Globus pallidus (tissue), 1 donor: ENCODE measurements at places on chromosomes 7 and 10.

DNA sequence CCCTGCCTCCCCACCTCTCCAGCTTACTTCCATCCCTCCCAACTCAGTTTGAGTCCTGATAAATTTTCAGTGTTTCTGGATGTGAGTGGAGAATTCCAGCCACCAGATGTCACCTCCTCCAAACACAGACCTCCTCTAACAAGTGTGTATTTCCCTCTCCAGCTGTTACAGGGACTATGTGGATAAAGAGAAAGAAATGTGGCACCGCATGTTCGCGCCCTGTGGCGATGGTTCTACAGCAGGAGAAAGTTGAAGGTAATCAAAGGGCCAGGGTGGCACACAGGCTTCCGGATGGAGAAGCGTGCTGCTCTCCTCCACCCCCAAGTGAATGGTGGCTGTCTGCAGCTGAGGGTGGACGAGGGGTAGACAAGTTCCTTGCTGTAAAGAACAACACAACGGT lies 14.7 kb downstream of the FKBP6 start:
- DNase-seq = peak; percentile 41

DNA sequence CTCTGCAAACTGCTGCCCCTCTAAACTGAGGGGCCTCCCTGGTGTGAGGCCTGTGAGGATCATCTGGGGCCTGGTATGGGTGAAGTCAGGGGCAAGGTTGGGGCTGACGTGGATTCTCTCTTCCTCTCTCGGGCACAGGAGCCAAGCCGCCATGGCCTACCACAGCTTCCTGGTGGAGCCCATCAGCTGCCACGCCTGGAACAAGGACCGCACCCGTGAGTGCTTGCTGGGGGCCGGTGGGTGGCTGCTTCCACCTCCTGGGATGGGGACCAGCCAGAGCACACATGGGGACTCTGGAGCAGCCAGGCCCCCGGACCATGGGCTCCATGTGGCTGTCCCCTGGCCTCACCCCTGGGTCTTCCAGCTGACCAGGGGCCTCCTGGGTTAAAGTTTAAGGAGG lies 11.0 kb downstream of the ARPC1B start:
- DNase-seq = no peak

DNA sequence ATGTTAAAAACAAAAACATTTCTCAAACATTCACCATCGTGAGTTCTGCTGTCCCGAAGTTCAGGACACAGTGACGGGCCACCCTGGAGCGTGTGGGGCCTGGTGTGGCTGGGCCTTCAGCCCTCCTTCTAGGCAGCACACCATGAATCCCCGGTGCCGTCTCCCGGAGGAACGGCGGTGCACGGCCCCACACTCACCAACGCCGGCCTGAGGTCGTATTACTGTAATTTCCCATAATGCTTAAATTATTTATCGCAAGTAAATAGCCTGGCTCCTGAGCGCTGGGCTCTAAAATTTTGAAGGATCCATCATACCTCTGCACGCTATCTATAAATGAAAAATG lies 1.4 kb downstream of the STK32C start:
- DNase-seq = no peak

- no peak for DNase-seq
Measured at GRCh38 chr7:16702441-16702840, 51.1 kb upstream of the TSPAN13 start.

DNA sequence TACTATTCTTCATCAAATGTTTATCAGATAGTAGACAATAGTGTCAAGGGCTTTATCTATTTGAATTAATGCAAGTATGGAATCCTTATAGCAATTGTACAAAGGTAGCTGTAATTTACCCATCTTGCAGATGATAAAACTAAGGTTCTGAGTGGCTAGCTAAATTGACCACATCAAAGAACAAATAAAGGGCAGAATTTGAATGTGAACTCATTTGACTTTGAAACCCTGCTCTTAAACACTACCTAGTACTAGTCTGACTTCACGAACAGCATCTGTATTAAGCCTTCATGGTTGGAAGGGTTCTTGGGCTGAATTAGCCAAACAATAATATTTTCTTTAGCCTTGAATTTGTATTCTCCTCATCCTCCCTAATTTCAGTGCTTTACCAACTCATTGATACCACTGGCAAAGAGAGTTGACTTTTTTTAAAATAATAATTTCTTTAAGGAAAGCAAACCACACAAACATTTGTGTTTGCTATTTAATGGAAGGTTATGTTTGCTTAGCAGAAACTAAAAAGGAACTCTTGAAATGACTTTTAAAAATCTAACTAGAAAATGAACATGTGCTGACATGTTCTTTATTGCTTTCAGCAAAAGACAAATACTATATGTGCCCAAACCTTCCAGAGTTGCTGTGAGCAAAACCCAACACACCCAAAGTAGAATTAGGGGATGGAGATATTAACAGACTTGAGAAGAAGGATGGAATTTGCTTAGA lies 322.6 kb downstream of the RNLS start:
- DNase-seq = no peak

GRCh38 chr10:62627983-62628382 lies 176.5 kb upstream of the ADO start:
- DNase-seq = no peak
